ENCODE measurements at places on chromosomes 11 and 22. TPM values are rescaled to one million over a fixed set of nuclear protein-coding genes. Genes with fewer than 3 reads are reported as not detected.

GRCh38 chr11:1450949-1451710, 35.4 kb downstream of the MOB2 start:
- H3K4me3 ChIP-seq = no peak overlapping the region
- H3K27ac ChIP-seq = no peak overlapping the region
- no peak for DNase-seq
- H3K4me1 ChIP-seq = no peaks in the 10 kb centered on the region
- no peaks in the 10 kb centered on the region for H3K27me3 ChIP-seq

DNA sequence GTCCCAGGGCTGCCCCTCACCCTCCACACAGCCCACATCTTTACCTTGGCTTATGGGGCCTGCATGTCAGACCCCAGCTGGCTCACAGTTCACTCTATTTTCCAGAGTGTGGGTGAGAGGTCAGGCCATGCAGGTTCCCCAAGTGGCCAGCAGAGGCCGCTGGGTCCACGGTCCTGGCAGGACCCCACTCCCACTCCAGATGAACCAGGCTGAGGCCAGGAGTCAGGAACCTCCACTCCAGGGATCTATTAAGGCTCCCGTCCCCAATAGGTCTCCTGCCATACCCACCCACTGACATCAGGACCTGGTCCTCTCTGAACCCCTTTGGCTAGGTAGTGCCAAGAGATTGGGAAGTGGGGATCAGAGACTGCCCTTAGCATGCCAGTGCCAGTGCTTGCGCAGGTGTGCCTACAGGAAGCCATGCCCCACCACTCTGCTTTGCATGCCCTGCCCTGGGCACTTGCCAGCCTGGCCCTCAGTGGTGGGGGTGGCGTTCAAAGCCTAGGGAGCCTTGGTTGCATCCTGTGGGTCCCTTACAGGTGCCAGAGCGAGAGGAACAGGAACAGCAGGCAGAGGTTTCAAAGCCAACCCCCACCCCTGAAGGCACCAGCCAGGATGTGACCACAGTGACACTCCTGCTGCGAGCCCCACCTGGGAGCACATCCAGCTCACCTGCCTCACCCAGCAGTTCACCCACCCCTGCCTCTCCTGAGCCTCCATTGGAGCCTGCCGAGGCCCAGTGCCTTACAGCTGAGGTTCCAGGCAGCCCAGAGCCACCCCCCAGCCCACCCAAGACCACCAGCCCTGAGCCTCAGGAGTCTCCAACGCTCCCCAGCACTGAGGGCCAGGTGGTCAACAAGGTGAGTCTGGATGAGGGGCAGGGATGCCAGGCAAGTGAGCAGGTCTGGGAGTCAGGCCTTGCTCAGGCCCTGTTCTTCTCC, 8.3 kb downstream of the SMTN start:
- no peak overlapping the region for H3K27ac ChIP-seq
- H3K27me3 ChIP-seq = no peaks in the 10 kb centered on the region
- H3K4me1 ChIP-seq = peaks cover 3% of the 10 kb centered on the region

DNA sequence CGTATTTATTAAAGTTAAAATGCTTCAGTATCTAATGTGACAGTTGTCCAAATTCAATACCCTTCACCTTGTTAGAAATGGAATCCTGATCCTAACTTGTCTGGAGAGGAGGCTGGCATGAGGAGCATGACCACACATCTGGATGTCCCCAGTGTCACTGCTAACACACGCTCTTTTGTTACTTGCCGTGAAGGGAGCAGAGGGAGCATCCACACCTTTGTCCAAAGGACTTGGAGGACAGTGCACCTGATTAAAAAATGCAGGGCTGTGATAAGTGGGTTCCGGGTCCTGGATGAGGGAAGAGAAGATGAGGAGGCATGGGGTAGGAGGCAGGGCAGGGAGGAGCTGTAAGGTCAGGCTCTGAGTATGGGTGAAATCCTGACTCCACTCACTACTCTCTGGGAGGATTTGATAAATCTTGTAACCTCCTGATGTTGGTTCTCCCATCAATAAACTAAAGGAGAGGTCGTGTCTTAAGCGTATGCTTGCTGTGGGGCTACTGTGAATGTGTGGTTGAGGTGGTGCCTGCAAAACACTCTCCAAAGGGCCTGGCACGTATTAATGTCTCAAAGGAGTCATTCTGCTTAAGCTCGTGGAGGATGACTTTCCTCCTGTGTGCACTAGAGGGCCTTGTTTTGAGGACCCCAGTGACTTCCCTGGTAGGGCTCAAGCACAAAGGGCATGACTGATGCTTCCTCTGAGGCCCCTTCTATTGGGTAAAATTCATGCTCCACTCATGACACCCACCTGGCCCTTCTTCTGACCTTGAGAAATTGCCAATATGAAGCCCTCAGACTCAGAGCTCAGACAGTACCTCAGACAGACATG, 16.8 kb upstream of the IGLL5 start:
- no peak for DNase-seq
- H3K27ac ChIP-seq = no peak overlapping the region
- H3K36me3 ChIP-seq = no peaks in the 10 kb centered on the region
- no peaks in the 10 kb centered on the region for H3K4me1 ChIP-seq

GRCh38 chr11:27187848-27188621, 147.4 kb downstream of the BBOX1 start:
- no peak for DNase-seq
- H3K27ac ChIP-seq = no peak overlapping the region
- H3K27me3 ChIP-seq = no peaks in the 10 kb centered on the region
- H3K4me3 ChIP-seq = no peak overlapping the region
- no peaks in the 10 kb centered on the region for H3K36me3 ChIP-seq
- H3K4me1 ChIP-seq = no peaks in the 10 kb centered on the region

ARHGAP8 gene
- polyA plus RNA-seq = not detected

DNA sequence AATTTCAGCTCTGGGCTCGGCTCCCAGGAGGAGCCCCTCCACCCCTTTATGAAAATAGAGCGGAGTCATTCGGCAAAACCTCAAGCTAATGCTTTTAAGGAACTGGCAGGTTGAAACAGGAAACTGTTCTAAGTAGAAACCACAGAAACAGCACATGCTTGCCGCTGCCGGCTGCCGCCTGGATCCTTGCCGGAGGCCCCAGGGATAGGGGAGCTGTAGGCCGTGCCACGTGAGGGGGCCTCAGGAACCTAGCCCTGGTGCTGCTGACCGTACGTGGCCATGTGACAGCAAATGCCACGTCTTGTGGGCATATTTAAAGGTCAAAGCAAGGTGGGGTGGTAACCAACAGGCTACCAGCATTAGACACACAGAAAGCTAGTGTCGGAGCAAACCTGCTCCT, 77.9 kb upstream of the TIMP3 start:
- H3K4me3 ChIP-seq = no peak overlapping the region
- no peaks in the 10 kb centered on the region for H3K27me3 ChIP-seq
- peaks cover 5% of the 10 kb centered on the region for H3K4me1 ChIP-seq
- H3K36me3 ChIP-seq = no peaks in the 10 kb centered on the region
- H3K27ac ChIP-seq = no peak overlapping the region
- DNase-seq = peak; percentile 25

ADAMTS8 gene
- polyA plus RNA-seq = not detected

OR52N4 gene
- polyA plus RNA-seq = not detected

NFAM1 gene
- 0.20 TPM for polyA plus RNA-seq

SCGB1D2 gene
- polyA plus RNA-seq = 0.48 TPM

MCAM gene
- 7.9 TPM for polyA plus RNA-seq

YPEL4 gene
- polyA plus RNA-seq = not detected

GRCh38 chr22:22912135-22912987, 24.7 kb downstream of the IGLL5 start:
- no peaks in the 10 kb centered on the region for H3K27me3 ChIP-seq
- H3K36me3 ChIP-seq = no peaks in the 10 kb centered on the region
- no peak for DNase-seq
- H3K4me1 ChIP-seq = peaks cover 31% of the 10 kb centered on the region
- H3K27ac ChIP-seq = no peak overlapping the region
- H3K4me3 ChIP-seq = no peak overlapping the region
